ENCODE measurements at places on chromosomes 11 and 22.
A peak's percentile ranks its signal among the peaks of the same experiment; 100 is the strongest.

GRCh38 chr11:126544108-126545056 is 188.9 kb downstream of the ST3GAL4 start:
- no peak for DNase-seq
- H3K36me3 ChIP-seq = no peaks in the 10 kb centered on the region
- H3K4me1 ChIP-seq = no peaks in the 10 kb centered on the region
- no peak overlapping the region for H3K4me3 ChIP-seq
- no peak overlapping the region for H3K27ac ChIP-seq
- H3K27me3 ChIP-seq = no peaks in the 10 kb centered on the region

DNA sequence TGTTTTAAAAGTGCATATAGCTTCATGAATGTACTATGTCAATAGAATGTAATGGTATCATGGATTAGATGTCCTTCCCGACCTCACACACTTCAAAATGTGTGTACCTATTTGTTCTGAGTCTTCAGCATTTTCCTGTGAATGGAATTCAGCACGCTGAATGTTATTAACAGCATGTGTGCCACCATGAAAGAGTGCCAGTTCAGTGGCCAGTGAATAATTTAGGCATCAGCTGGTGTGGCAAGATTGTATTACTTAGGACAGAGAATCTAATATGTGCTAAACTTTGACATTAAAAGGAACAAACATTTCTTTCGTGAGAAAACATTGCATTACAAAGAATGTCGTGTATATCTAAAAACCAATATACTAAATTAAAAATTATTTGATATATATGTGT is 46.4 kb downstream of the HIPK3 start:
- H3K4me3 ChIP-seq = no peak overlapping the region
- no peaks in the 10 kb centered on the region for H3K4me1 ChIP-seq
- no peak for DNase-seq
- no peaks in the 10 kb centered on the region for H3K27me3 ChIP-seq

DNA sequence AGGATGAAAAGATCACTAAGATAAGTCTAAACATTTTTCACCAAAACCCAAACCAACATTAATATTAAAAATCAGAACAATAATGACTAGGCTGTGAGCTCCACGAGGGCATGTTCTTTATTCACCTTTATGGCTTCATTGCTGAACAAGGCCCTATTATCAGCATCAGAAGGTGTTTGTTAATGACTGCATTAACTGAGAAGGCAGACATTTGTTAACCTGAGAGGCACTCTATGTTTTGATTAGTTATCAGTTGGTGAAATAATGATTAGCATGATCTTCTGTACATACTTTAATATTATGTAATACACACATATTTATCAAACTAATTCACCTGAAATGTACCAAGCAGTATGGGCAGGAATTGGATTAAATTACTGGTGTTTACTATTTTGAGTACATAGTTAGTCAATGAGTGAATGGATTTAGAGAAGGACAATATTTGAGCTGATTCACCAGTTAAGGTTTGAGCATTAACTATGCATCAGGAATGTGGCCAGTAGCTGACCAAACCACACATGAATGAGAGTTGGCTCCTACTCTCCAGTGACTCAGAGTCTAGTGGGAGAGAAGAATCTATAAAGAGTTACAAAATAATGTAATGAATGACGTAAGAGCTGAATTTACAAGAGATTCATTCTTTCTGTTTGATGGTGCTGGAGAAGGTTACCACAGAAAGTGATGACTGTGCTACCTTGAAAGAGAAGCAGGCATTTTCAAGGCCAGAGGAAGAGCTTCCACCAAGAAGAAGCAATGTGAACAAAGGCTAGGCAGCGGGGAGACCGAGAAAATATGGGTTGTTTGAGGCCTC is 6.7 kb downstream of the IL18 start:
- no peak for DNase-seq
- H3K4me3 ChIP-seq = no peak overlapping the region
- H3K4me1 ChIP-seq = no peaks in the 10 kb centered on the region

DNA sequence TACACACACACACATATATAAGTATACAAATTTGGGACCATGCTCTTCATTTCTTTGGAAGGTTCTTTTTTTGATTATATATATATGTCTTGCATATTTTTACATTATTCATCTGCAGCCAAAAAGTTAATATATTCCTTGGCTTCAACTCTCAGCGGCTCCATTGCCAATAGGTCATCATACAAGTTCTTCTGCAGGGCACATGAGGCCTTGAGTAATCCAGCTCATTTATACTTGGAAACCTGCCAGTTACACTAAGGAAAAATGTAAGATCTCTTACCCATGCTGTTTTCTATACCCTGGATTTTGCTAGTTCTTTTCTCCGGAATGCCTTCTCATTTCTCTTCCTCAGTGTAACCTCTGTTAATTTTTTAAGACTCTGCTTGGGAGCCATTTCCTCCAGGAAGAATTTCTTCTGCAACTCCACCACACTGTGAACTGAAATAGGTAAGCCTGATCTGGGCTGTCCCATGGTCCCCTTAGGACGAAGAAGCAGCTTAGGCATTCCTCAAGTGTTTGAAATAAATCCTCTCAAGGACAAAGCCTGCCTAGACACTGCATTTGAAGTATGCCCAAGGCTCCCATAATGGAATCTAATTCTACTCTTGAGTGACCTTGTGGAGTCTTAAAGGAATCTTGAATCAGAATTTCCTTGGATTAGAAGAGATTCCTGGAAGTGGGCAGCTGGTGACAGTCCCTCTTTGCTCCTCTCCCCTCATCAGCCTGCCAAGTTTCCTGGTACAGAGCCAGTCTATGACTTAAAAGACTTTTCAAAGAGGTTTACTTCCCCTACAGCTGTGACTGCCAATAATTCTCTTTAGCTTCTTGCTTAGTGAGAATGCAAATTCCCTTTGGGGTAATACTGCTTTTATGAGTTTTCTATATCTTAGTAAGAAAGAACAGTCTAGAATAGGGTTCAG is 182.8 kb downstream of the C11orf87 start:
- no peaks in the 10 kb centered on the region for H3K36me3 ChIP-seq
- H3K4me1 ChIP-seq = no peaks in the 10 kb centered on the region
- no peaks in the 10 kb centered on the region for H3K27me3 ChIP-seq
- no peak for DNase-seq

DNA sequence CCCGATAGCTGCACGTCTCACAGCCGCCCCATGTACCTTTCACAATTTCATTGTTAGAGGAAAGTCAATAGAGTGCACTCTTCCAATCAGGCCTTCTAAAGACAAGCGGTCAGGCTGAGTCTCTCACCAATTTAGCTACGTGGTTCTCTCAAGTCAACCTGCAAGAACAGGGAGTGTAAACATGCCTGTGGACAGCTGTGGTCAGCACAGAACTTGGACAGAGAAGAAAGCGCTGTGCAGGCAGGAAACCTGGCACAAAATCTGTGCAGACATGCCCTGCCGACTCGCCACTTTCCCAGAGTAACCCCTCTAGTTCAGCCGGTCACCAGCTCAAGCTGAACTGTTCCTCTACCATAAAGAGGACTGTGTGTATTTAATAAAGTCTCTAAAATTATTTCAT is 39.5 kb downstream of the CHKA start:
- no peak overlapping the region for H3K27ac ChIP-seq
- no peak for DNase-seq
- H3K4me1 ChIP-seq = no peaks in the 10 kb centered on the region
- H3K4me3 ChIP-seq = no peak overlapping the region
- H3K36me3 ChIP-seq = no peaks in the 10 kb centered on the region

DNA sequence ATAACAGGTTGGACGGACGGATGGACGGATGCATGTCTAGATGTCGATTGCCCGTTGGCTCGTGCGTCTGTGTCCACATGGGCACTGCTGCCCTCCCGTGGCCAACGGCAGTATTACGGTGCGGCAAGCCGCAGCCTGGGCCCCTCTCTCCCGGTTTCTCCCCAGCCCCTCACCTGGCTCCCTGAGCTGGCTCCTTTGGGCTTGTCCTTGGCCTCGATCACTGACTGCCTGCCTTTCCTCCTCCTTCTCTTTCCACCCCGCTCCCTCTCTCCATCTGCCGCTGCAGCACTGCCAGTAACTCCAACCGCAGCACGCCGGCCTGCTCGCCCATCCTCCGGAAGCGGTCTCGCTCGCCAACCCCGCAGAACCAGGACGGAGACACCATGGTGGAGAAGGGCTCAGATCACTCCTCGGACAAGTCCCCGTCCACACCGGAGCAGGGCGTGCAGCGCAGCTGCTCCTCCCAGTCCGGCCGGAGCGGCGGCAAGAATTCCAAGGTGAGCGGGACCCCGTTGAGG is 77.3 kb downstream of the SCN3B start:
- no peak overlapping the region for H3K27ac ChIP-seq
- H3K4me1 ChIP-seq = no peaks in the 10 kb centered on the region
- DNase-seq = no peak
- no peaks in the 10 kb centered on the region for H3K27me3 ChIP-seq
- H3K4me3 ChIP-seq = no peak overlapping the region

GRCh38 chr22:48751539-48752437 is 1075.9 kb downstream of the BRD1 start:
- no peaks in the 10 kb centered on the region for H3K4me1 ChIP-seq
- no peak for DNase-seq
- H3K36me3 ChIP-seq = no peaks in the 10 kb centered on the region
- no peak overlapping the region for H3K27ac ChIP-seq
- no peaks in the 10 kb centered on the region for H3K27me3 ChIP-seq
- no peak overlapping the region for H3K4me3 ChIP-seq

DNA sequence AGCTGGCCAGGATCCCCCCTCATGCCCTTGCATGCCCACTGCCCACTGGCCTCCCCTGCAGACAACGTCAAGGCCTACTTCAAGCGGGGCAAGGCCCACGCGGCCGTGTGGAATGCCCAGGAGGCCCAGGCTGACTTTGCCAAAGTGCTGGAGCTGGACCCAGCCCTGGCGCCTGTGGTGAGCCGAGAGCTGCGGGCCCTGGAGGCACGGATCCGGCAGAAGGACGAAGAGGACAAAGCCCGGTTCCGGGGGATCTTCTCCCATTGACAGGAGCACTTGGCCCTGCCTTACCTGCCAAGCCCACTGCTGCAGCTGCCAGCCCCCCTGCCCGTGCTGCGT is 7.9 kb downstream of the AIP start:
- H3K4me1 ChIP-seq = peaks cover 21% of the 10 kb centered on the region
- H3K27me3 ChIP-seq = no peaks in the 10 kb centered on the region
- H3K36me3 ChIP-seq = peaks cover 82% of the 10 kb centered on the region
- H3K27ac ChIP-seq = peak overlapping the region; percentile 11
- H3K4me3 ChIP-seq = no peak overlapping the region

GRCh38 chr11:40867991-40868632 is 591.3 kb downstream of the LRRC4C start:
- no peak overlapping the region for H3K27ac ChIP-seq
- H3K27me3 ChIP-seq = no peaks in the 10 kb centered on the region
- DNase-seq = no peak
- H3K4me3 ChIP-seq = no peak overlapping the region
- H3K36me3 ChIP-seq = no peaks in the 10 kb centered on the region

- peak; percentile 95 for DNase-seq
- peaks cover 9% of the 10 kb centered on the region for H3K36me3 ChIP-seq
- H3K4me1 ChIP-seq = peaks cover 31% of the 10 kb centered on the region
- H3K27me3 ChIP-seq = no peaks in the 10 kb centered on the region
- H3K4me3 ChIP-seq = peak overlapping the region; percentile 95
Measured at GRCh38 chr11:506238-506994, 626 bp downstream of the RNH1 start.

DNA sequence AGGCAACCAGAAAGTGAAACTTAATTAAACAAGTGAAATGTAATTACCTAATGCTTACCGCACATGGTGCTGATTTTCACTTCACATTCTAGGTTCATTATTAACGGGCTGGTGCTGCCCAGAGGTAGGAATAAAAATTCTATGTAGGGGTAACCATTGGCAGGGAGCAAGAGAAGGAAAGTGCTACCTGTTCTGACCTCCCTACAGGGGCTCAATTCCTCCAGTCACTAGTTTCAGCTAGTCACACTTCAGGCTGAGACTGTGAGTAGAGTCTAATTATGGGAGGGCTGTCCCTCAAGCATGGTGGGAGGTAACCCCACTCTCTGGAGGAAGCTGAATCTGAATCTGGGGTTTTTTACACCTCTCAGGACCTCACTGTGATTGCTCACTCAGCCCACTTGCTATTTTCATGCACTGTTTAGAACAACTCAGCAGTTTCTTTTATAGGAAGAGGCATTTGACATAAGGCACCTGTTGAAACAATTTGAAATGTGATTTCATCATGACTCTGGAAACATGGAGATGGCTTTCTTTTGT is 75.4 kb downstream of the MAML2 start:
- H3K4me3 ChIP-seq = peak overlapping the region; percentile 35
- peak overlapping the region; percentile 66 for H3K27ac ChIP-seq
- H3K27me3 ChIP-seq = no peaks in the 10 kb centered on the region
- H3K4me1 ChIP-seq = peaks cover 22% of the 10 kb centered on the region
- H3K36me3 ChIP-seq = no peaks in the 10 kb centered on the region

DNA sequence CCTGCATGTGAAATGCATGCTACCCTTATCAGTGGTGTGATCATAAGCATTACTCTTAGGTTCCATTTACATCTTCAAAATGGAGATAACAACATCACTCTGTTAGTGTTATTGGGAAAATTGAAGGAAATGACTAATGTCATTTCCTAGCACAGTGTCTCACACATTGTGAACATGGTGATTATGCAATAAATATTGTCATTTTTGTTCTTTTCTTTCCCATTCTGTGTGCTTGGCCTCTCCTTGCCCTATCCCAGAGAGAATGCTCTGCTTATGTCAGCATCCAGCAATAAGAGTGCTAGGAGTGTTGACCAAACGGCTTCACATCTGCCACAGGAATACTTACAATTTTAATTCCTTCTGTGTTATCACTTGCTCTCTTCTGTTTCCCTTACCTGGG is 1024.1 kb upstream of the CCDC90B start:
- H3K27ac ChIP-seq = no peak overlapping the region
- H3K27me3 ChIP-seq = no peaks in the 10 kb centered on the region
- no peak for DNase-seq

DNA sequence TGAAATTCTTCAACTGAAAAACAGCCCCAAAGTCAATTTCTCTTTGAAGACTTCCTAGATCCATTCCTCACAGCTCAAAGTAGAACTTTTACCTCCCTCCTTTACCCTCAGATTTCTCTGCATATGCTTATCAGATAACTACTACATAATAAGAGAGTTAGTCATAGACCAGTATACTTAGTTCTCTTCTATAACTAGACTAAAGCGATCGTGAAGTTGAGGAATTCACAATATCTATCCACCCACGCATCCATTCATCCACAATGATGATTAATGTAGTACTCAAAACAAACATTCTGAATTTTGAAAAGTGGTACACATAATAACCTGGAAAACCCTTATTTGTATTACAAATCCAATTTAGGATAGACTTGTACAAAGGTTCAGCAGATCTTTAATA is 800.9 kb upstream of the TENM4 start:
- no peaks in the 10 kb centered on the region for H3K4me1 ChIP-seq
- no peak overlapping the region for H3K27ac ChIP-seq
- DNase-seq = no peak

Data from effector memory CD4-positive, alpha-beta T cell (primary cell).